ENCODE measurements at places on chromosomes 11 and 22.

GRCh38 chr22:24410110-24410856 lies 17.1 kb upstream of the ADORA2A start:
- no peak for DNase-seq

- DNase-seq: no peak
These were observed 1056.1 kb downstream of the LRRC4C start for GRCh38 chr11:40403321-40403720.

GRCh38 chr11:72736452-72737069 lies 15.6 kb downstream of the ARAP1 start:
- DNase-seq: peak; percentile 37

DNA sequence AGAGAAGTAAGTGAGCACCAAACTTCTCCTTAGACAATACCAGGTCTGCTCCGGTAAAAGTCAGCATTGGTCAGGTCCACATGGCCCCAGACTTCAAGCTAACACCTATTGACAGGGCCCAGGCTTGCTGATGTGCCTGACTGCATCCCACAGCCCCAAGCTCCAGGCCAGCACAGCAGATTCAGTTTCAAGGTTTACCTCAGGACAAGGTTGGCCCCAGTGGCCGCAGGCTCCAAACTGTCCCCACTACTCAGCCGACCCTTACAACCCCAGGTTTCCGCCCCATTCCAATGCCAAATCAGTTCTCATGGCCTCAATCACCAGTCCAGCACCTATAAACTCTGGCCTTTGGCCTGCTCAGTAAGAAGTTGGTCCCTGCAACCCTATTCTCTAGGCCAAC lies 39.4 kb downstream of the OR4C6 start:
- DNase-seq: no peak

DNA sequence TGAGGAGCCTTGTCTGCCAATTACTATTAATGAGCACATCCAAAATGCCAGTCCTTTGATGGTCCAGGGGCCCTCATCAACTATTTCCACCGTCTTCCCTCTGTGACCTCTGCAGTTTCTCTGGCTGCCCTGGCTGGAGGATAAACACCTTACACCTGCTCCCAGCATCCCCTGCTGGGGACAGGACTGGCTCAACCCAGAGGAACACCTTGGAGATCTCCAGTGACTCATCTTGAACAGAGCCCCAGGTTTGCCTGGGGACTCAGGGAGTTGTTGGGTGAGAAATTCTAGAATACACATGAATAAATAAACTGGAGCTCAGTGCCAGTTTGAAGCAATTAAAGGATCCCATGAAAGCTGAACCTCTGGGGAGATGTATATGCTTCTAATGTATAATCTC lies 24.0 kb upstream of the ELF5 start:
- no peak for DNase-seq

- DNase-seq: no peak
These were observed 6.5 kb upstream of the IL10RA start for GRCh38 chr11:117979481-117980211.

DNA sequence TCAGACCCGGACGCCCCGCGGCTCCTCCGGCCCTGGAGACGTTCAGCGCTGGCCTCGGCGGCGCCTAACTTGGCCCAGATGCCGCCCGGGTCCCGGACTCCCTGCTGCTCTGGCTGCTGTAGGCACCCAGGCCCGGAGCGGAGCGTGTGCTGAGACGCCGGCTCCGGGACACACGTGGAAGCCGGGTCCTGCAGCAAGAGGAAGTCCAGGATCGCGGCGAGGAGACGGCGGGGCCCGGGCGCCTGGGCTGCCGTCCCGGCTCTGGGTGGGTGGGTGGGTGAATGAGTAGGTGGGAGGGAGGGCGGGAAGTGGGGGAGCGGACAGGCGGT lies 223 bp downstream of the WT1 start:
- DNase-seq: no peak

GRCh38 chr11:120079750-120080610 lies 57.9 kb downstream of the TRIM29 start:
- DNase-seq: no peak

GRCh38 chr11:61168042-61168688 lies 6.9 kb upstream of the VPS37C start:
- no peak for DNase-seq
